ENCODE measurements at places on chromosomes 5 and 9. TPM values are rescaled to one million over a fixed set of nuclear protein-coding genes. Genes with fewer than 3 reads are reported as not detected.

DNA sequence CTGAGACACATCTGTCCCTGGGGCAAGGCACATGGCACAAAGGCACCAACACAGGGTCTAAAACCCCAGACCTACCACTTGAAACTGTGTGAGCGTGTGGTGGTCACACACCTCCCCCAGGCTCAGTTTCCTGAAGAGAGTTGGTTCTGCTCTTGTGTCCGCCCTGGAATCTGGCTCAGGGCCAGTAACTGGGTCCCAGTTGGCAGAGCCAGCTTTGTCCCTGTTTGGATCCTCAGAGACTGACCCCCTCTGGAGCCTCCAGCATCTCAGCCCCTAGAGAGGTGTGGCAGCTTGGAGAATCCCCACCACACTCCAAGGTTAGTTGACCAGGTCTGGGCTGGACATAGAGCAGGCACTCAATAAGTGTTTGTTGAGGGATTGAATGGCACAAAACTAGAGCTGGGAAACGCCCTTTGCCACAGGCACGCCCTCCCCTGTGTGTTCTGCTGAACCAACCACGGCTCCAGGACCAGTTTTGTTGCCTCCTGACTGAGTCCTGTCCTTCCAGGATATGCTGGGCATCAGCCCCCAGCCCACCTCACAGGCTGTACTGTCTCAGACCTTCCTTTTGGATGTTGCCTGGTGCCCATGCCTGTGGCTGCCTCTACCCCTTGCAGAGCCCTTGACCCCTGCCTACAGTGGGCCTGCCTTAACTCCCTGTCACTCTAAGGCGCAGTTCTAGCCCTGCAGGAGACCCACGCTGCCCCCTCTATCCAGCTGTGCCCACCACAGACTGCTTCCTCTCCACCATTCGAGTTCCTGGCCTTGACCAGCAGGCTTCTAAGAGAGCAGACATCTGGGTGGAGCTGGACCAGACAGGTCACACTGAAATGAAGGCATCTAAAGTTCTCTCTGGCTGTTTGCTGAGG, 3.8 kb upstream of the PDLIM4 start:
- H3K27me3 ChIP-seq = no peaks in the 10 kb centered on the region
- no peak for DNase-seq
- H3K4me3 ChIP-seq = no peak overlapping the region
- H3K27ac ChIP-seq = no peak overlapping the region
- no peaks in the 10 kb centered on the region for H3K4me1 ChIP-seq

KIF24 gene
- total RNA-seq = 2.2 TPM

DNA sequence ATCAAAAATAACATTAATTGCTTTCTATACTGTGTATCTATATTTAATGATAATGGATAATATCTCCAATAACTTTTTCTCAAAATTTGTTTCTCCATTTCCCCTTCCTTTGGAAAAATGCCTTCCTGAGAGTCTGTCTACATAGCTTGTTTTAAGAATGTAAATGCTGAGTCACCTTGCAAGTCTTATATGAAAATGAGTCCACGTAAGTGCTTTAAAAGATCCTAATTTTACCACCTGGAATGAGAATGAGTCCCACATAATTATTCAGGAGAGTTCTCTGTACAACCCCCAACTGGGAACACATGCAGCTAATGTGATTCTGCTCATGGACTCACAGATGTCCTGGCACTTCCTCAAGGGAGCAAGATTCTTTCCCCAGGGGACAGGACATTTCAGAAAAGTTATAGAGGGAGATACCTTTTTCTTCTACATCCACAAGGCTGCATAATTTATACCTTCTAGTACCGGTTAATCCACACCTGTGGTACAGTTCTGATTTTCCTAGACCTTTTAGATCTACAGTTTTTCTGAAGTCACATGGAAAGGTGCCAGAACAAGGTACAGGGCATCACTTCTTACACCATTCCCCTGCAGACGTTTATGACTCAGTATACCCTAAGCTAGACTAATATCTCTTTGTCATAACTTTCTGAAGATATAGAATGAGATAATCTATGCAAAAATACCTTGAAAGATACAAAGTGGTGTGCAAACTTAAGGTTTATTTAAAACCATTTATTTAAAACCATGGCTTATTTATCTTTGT, 314.1 kb downstream of the CETN3 start:
- H3K27ac ChIP-seq = no peak overlapping the region
- no peaks in the 10 kb centered on the region for H3K4me1 ChIP-seq

DNA sequence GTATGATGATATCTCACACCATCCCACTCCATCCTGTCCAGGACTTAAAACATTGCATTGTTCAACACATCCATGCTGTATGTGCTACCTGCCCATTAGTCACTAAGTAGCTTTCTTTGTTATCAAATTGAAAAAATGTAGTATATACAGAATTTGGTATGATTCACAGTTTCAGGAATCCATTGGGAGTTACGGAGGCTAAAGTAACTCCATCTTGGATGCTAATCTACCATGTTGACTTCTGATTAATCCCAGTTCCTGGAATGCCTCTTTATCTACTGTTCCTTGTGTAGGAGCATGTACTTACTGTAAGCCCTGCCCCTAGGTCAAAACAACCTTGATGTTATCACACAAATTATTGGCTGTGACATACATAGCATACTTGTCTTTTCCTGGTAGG, 38.9 kb upstream of the FOXB2 start:
- H3K27ac ChIP-seq = no peak overlapping the region
- no peak overlapping the region for H3K4me3 ChIP-seq
- no peaks in the 10 kb centered on the region for H3K4me1 ChIP-seq

ODF2 gene
- total RNA-seq = 14.9 TPM

- DNase-seq = no peak
- no peaks in the 10 kb centered on the region for H3K4me1 ChIP-seq
- H3K4me3 ChIP-seq = no peak overlapping the region
- no peak overlapping the region for H3K27ac ChIP-seq
- H3K36me3 ChIP-seq = no peaks in the 10 kb centered on the region
- no peaks in the 10 kb centered on the region for H3K27me3 ChIP-seq
These were observed 45.5 kb downstream of the UBAP1 start for GRCh38 chr9:34224349-34224748.

SPINK4 gene
- 214 TPM for total RNA-seq

Data from colonic mucosa (tissue), 4 donors.